Activated CD4-positive, alpha-beta memory T cell treated with anti-CD3 and anti-CD28 coated beads, Interleukin-2, amount 10 ng/mL, durations not matched to agents 7 days and 5 days (primary cell): ENCODE measurements at places on chromosomes 5 and 9.

DNA sequence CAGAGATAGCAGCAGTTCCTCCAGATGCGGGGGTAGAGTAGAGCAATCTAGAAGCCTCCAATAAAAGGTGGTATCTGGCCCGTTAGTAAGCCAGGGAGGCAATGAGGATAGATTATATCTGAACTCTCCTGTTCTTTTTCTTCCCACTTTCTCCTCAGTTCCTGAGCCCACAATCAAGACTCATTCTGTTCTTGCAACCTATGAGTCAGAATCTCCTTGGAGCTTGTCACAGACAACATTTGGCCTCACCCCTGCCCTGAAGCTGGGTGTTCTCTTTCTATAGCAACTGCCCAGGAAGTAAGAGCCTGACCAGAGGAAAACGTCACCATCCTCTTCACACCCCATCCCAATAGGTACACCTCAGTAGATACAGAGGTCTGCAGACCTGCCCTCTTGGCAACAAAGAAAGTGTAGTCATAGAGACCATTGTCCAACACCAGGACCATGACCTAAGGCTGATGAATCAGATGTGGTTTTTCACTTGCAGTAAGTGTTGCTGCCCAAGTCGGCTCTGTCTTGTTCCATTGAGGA lies 76.3 kb upstream of the PCA3 start:
- DNase-seq = no peak

DNA sequence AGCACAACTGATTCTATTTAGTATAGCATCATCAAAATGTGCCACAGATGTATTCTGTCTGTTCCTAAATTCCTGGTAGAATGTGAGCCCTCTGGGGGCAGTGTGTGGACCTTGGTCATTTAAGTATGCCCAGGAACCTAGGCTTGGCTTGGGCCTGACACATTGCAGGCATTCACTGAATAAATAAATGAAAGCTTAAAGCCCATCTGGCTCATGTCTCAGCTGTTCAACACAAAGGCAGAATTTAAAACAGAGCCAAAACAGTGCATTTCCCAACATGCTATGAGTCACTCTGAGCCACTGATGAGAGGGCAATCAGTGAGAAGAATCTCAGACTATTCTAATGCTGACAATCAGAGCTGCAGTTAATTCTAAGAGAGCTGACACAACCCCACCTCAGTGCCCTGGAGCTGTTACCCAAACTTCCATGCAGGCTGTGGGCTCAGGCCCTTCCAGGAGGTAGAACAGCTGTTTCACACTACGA lies 8.1 kb downstream of the FAM193B start:
- DNase-seq = no peak

- no peak for DNase-seq
These were observed 457.5 kb downstream of the ENC1 start for GRCh38 chr5:74183041-74183440.

GRCh38 chr9:109031241-109031640 lies 17.9 kb upstream of the CTNNAL1 start:
- no peak for DNase-seq

- DNase-seq = no peak
These were observed 75.1 kb upstream of the SLC25A51 start for GRCh38 chr9:37978983-37979382.
